ENCODE measurements at places on chromosomes 12 and 14. TPM values are rescaled to one million over a fixed set of nuclear protein-coding genes. Genes with fewer than 3 reads are reported as not detected.

ACACB gene
- 1,896 TPM for total RNA-seq

DNA sequence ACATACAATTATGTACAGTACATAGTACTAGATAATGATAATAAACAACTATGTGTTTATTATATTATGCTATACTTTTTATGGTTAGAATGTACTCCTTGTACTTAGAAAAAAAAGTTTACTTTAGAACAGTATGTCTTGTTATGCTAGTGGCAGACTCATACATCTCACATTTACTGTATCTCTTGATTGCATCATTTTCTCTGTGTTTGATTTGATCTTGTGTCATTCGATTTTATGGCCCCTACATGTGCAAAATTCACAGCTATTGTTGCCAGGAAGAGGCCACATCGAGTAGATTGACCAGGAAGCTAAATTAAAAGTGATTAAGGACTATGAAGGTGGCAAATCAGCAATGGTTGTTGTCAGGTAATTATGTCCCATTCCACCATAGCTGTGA, 153.0 kb downstream of the PCNX1 start:
- no peak for DNase-seq

- DNase-seq, result no peak
These were observed 10.7 kb upstream of the GALNT6 start for GRCh38 chr12:51401900-51402299.

DNA sequence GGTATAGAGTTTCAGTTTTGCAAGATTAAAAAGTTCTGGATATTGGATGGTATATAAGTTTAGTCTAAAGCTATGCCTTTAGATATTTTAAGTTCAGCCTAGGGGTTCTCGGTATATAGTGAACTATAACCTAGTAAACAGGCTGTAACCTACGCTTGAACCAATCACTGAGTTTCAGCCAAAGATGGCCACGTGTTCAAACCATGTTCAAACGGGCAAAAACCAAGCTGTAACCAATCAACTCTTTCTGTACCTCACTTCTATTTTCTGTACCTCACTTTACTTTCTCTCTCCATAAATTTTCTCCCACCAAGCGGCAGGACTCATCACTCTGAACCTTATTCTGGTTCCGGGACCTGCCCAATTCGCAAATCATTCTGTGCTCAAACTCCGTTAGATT, 1.4 kb downstream of the TMBIM4 start:
- no peak for DNase-seq

ADCY4 gene
- 59.6 TPM for total RNA-seq

NT5DC3 gene
- total RNA-seq, result 7.1 TPM

OAS1 gene
- 53.4 TPM for total RNA-seq

GRCh38 chr12:34391771-34392581, 369.7 kb downstream of the ALG10 start:
- peak; percentile 72 for DNase-seq

PARP11 gene
- total RNA-seq, result 11.0 TPM

RFLNA gene
- not detected for total RNA-seq

DNA sequence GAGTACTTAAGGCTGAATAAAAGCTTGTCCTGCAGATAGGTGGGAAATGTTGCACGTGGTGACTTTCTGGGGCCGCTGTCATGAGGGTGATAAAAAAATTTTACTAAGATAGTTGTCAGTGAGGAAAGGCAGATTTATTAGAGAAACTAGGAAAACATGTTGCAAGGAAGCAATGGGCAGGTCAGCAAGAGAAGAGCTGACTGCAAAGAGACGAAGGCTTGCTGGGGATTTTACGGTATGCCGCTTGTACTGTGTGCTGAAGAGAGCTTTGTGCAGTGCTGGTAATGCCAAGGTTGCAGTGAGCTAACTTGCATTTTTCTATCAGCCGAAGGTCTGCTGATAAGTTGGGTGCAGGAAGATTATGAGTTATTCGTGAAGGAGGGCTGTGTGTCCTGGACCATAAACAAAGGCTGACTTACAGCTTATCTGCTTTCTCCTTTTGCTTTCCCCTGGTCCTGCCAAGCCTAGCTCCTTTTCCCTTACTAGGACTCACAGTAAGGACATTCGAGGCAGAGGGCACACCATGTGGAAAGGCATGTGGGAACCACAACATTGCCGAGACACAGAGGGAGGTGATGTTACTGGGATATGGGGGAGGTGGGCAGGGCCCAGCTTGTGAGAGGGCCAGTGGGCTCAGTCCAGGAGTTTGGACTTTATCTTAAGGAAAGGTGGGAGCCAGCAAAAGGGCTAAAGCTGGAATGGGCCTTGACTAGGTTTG, 7.4 kb upstream of the CCDC88C start:
- DNase-seq, result no peak

FAM186B gene
- total RNA-seq, result 0.55 TPM

RAD9B gene
- total RNA-seq, result 0.90 TPM

GRCh38 chr12:80192087-80192486, 92.8 kb downstream of the OTOGL start:
- no peak for DNase-seq

GRCh38 chr12:48199774-48200221, 3.3 kb downstream of the OR10AD1 start:
- no peak for DNase-seq

GALNT16 gene
- total RNA-seq, result 14.9 TPM

DNA sequence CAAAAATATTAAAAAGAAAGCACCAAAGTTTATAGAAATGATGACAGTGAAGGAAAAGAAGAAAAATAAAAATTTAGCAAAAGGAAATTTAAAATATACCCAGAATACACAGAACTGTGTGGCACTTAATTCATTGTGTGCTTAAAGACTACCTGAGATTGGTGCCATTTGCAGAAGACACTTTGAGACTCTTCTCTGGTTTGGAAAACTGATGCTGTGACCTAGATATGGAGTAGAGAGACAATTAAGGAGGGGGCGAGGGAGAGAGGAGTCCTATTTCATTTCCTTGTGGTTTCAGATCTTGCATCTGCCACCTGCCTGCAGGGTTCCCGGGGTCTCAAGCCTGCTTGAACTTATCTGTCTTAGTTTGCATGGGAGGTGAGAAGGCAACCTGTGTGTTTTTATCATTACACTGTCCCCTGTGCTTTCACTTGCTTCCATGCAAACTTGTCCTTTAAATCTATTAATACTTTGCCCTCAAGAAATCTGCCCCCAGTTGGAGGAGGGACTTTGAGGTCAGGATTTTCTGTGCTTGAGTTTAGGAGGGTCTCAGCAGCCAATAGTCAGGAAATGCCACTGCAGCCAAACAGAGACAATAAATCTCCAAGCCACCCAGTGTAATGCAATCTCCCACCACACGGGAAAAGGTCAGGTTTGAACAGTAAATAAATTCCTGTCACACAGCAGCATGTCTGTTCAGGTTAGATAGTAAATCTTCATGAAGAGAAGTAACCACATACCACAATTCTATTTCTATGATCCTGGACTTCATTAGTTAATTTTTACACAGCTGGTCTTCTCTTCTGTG, 119.4 kb downstream of the CAND1 start:
- no peak for DNase-seq

CCDC38 gene
- not detected for total RNA-seq

DNA sequence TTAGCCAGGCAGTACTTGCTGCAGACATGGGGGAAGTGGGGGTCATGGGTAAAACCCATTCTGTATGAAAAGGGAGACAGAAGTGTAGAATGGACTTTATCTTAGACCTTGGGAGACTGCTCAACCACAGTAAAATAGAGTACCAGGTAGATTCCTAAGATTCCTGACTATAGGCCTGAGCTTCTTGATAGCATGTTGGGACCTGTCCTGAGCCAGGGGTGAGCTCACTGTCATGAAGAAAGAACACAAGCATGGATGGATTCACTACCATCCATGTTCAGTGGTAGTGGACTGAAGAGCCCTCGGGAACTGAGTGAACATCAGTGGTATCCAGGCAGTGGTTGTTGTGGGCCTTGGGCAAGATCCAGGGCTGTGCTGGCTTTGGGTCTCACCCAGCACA, 1003.8 kb downstream of the TMTC2 start:
- no peak for DNase-seq

NINJ2 gene
- total RNA-seq, result 18.5 TPM

DNA sequence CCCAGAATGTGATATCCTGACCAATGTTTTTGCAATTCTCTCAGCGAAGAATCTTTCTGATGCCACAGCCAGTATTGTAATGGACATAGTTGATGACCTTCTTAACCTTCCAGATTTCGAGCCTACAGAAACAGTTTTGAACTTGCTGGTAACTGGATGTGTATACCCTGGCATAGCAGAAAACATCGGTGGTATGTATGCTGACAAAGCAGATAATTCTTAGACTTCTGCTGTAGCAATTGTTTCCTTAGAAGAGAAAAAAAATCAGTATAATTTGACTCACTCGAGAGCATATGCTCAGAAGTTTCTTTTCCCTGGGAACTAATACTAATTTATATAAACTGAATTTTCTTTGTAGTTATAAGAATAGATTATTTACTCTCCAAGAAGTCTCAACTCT, 58.2 kb downstream of the UTP20 start:
- no peak for DNase-seq

DNA sequence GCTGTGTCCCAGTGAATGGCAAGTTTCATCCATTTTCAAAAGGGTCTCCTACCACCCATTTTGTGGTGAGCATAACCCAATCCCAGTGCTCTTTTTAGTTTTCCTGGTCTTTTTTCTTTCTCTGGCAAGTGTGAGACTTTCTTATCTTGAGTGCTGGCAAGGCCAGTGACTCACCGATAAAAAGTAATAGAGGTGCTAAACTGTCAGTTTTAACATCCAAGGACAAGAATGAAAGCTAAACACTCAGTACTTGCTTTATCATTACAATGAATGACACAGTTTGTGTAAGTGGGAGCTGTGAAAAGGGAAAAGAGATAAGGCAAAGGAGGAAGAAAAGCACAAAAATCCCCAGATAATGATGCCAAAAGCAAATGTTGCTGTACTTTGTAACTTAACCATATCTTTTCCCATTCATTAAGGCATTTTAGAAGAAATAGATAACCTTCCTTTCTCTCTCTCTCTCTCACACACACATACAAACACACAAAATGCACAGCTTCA, 4.9 kb upstream of the LRIG3 start:
- DNase-seq, result no peak

GRCh38 chr12:29317556-29318363, 63.2 kb downstream of the ERGIC2 start:
- no peak for DNase-seq

GRCh38 chr12:2539938-2540337, 254.8 kb upstream of the FKBP4 start:
- no peak for DNase-seq

GRCh38 chr12:114895827-114896226, 211.9 kb upstream of the TBX3 start:
- no peak for DNase-seq

GRCh38 chr14:82776958-82777357, 1243.3 kb upstream of the SEL1L start:
- DNase-seq, result no peak

DNA sequence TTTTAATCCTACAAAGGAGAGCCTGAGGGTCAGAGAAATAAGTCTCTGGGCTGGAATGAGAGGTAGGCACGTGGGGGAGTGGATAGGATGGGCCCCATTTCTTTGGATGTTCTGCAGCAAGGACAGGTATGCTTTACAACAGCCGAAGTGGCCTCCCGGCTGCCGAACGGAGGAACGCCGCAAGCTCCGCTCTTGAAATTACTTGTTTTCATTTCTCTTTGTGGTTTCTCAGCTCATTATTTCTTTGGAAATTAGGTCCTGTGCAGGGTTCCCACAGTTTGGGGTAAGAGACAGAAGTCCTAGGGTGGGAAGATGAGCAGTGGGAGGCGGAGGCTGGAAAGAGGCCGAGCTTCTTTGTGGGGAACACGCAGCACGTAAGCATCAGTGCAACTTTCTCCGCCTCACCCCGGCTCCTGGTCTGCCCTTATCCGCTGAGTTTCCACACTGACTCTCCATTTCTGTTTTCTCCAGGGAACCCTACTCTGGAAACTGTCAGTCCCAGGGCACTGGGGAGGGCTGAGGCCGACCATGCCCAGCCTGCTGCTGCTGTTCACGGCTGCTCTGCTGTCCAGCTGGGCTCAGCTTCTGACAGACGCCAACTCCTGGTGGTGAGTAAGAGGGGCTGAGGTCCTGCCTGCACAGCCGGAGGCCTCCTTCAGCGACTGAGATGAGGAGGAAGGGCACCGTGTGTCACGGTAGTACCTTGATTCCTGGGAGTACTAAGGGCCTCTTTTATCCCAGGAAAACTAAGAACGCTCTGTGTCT, 2.0 kb downstream of the WNT5B start:
- DNase-seq, result no peak

DNA sequence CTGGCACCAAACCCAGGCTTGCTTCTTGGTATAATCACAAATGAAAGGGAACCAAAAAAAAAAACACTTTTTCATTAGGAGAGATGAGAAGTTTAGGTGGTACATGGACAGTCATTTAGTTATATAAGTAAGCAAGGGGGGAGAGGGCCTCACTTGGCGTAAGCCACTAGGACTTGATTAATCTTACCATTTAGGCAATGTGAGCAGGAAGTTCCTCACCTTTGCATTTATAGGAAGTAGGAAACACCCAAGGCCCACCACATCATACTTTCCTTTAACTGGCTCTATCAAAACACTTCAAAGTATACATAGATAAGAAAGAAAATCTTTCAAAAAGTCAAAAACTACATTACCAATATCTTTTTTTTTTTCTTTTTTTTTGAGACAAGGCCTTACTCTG, 6.7 kb upstream of the RPS6KA5 start:
- no peak for DNase-seq

DNA sequence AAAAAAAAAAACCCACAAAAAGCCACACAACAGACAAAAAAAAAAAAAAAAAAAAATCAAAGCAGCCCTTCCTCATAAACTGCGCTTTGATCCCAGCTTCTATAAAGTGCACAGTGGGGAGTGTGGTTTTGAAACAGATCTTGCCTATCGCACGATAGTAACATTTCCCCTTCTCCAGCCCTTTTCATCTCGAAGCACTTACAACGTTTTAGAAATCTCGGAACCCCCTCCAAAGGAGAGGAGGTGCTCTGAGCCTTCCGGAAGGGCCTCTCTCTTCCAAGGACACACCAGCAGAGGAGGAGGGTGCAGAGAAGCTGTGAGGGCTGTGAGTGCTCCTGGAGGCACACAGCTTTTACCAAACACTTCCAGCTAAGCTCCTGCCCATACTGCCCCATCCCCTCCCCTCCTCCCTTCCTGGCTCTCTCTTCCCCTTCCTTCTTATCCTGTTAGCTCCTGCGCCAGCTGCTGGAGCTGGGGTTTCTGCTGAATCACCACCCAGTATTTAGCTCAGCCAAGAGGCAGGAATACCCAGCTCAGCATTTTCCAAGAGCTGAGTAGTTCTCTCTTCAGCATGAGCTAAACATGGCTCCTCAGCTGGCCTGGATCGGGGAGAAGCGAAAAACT, 28.4 kb downstream of the SLC7A8 start:
- DNase-seq, result no peak

POTEG gene
- total RNA-seq, result not detected

GPRC5A gene
- total RNA-seq, result 41.5 TPM

DNA sequence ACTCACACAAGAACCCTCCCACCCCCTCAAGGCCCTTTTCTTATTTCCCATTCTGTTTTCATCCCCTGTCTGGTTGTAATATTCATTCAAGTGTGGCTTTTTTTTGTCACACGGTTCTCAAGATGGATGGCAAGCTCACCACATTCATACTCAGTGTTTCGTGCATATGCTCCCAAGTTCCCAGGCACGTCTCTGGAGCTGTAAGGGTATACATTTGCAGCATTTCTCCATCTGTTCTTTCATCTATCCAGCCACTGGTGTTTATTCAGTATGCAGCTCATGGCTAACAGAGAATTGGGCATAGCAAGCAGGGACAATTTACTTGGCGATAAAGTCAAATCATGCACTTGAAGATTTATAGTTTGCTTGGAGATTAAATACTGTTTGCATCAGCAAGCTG, 212.1 kb downstream of the GRIN2B start:
- DNase-seq, result no peak
